Fibroblast of villous mesenchyme (primary cell): ENCODE measurements at places on chromosomes 1 and 21.
A peak's percentile ranks its signal among the peaks of the same experiment; 100 is the strongest.

- no peak for DNase-seq
Measured at GRCh38 chr1:197218857-197219256, 49.2 kb upstream of the CRB1 start.

- no peak for DNase-seq
Measured at GRCh38 chr1:182953826-182954225, 860 bp upstream of the SHCBP1L start.

GRCh38 chr1:18571275-18571674 lies 59.4 kb upstream of the PAX7 start:
- DNase-seq, result no peak

DNA sequence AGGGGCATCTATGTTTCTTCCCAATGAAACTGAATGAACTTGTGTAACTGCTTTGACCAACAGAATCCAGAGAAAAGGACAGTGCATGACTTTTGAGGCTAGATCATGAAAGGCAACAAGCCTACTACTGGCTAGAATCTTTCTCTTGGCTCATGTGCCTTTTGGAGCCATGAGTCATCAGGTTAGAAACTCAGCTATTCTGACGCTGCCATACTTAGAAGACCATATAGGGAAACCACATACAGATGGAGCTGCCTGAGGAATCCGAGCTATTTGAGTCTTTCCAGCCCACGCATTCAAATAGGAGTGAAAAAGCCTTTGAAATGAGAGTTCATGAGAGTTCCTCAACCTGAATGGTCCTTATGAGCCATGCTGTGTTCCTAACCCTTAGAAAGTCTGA lies 738.5 kb upstream of the CHRM3 start:
- peak; percentile 91 for DNase-seq
